ENCODE measurements at places on chromosomes 13 and 19. TPM values are rescaled to one million over a fixed set of nuclear protein-coding genes. Genes with fewer than 3 reads are reported as not detected.

DNA sequence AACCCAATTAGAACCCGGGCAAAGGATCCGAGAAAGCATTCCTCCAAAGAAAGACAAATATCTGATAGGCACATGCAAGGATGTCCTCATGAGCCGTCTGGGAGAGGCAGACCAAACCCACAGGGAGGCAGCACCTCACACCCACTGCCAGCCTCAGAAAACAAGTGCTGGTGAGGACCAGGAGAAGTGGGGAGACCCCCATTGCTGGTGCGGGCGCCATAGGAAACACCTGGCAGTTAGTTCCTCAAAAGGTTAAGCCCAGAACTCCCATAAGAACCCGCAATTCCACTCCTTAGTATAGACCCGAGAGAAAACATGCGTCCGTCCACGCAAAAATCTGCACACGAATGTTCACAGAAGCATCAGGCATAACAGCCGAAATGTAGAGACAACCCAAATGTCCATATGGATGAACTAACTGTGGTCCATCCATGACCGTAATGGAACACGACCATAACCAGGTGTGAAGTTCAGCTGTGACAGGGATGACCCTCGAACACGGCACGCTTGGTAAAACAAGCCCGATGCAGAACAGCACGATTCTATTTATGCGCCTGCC is 7.9 kb downstream of the ZNF787 start:
- DNase-seq: no peak

DNA sequence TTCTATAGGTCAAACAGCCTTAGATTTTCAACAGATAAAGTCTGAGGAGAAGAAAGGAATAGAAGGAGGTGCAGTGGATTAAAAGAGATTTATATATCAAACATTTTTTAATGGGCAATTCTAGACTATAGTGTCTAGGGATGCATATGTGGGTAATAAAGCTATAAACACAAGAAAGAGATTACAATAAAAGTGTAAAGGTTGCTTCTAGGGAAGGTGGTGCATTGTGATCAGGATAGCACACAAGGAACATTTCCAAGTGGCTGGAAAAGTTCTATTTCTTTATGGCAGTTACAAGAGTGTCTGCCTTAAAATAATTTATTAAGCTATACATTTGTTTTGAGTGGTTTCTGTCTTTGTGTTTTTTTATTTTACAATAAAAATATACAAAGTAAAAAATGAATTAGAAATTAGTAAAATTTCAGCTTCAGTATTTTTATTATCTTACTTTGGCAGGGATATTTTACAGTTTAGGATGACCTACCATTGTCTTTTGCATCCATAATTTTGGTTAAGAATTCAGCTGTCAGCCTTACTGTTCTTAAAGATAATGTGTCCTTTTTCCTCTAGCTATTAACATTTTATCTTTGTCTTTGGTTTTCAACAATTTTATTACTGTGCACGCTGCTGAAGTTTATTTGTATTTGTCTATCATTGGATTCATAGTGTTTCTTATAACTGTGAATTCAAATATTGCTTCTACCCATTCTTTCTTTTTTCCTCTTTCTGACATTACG is 221.8 kb downstream of the LACC1 start:
- no peak for DNase-seq

JUND gene
- 65.8 TPM for total RNA-seq

DNA sequence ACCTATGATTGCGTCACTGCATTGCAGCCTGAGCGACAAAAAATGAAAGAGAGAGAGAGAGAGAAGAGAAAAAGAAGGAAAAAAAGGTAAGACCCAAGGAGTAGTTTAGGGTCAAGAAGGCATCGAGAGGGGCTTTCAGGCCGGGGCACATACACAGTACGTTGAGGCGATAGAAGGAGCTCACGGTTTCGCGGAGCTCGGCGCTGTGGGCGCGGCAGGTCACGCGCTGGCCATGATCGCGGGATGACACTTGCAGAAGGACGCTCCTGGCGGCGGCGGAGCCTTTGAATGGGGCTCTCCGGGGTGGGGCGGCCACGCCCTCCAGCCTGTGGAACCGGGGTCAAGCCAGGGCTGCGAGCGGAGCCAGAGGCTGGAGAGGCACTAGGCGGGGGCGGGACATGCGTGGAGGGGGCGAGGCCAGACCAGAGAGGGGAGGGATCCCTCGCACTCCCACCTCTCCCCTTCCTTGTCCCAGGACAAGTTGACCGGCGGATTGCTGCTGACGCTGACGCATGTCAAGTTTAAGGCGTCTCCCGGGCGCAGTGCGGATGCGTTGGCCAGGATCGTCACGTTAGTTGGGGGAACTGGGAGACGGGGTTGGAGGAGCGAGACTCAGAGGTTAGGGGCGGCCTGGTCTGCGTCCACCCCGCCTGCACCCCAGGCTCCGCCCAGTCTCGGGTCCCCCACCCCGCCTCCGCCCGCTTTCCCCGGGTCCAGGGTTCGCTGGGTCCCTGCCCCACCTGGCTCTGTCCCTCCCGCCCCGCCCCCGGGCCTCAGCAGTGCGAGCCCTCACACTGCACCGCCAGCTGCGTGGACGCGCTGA is 6.9 kb downstream of the NPHS1 start:
- no peak for DNase-seq

DNA sequence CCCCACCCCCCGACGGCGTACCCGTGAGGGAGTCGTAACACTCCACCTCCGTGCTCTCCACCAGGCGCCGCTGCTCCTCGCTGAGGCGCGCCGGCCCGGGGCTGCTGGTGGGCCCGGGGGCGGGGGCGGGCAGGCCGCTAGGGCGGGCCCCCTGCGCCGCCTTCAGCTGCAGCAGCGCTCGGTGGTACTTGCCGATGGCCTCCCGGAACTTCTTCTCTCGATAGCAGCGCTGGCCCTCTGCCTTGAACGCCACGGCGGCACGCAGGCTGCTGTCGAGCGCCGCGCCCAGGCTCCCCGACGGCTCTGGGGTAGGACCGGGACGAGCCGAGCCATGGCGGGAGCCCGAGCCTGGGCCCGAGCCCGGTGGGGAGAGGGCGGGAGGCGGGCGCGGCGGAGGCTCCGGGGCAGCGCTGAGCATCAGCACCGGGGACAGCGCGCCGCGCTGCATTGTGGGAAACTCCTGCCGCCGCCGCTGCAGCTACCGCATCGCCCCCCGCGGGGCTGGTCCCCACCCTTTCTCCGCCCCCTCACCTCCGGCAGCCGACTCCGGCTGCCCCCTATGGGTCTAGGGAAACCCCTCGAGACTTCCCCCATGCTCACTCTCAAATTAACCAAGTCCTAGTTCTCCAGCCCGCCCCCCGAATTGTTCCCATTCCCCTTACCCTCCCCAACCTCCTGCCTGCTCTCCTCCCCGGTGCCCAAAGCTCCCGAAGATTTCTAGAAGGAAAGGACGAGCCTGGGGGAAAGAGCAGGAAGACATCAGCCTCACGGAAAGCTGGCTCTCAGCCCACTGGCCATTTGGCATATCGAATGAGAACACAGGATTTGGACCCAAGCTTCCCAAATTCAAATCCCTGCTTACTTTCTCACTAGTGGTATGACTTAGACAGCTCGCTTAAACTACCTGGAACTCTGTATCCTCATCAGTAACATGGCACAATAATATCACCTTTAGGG is at the start of gene TTC9B:
Gene TTC9B (minus strand): TSS at position 451 of the 957 bp plus-strand sequence. CDS start 3 bp downstream, at position 448.
- DNase-seq: peak; percentile 27

ZNF791 gene
- total RNA-seq: 8.6 TPM

DNA sequence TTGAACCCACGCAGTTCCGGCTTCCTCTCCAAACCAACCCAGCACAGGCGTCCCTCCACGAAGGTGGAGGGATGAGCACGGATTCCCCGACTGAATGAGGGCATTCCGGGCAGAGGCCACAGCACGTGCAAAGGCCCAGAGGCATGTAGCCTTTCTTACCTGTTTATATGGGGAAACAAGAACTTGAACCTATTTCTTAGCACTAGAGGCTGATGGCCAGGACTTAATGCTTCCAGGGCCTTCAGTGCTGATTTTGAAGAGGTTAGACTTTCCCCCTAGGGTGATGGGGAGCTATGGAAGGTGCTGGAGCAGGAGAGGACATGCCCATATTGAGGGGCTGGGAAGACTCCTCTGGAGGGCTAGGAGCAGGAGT is 2.0 kb downstream of the MAST3 start:
- no peak for DNase-seq

DNA sequence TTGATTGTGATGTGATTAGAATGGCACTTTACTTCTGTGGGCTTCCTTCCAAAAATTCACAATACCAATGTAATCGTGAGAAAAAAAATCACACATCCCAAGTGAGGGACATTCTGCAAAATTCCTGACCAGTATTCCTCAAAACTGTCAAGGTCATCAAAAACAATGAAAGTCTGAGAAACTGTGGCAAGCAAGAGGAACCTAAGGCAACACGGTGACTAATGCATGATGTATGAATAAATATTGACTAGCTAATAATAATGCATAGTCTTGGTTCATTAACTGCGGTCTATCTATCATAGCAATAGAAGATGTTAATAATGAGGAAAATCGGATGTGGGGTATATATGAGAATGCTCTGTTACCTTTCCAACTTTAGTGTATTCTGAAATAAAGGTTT is 159.0 kb downstream of the RFC3 start:
- DNase-seq: no peak

- no peak for DNase-seq
Observed at GRCh38 chr13:67996101-67996500, 766.0 kb upstream of the PCDH9 start.

TMPRSS9 gene
- total RNA-seq: 0.09 TPM

GRCh38 chr19:812747-813218 is 9.0 kb downstream of the PLPPR3 start:
- no peak for DNase-seq

ATP4A gene
- 0.42 TPM for total RNA-seq

DNA sequence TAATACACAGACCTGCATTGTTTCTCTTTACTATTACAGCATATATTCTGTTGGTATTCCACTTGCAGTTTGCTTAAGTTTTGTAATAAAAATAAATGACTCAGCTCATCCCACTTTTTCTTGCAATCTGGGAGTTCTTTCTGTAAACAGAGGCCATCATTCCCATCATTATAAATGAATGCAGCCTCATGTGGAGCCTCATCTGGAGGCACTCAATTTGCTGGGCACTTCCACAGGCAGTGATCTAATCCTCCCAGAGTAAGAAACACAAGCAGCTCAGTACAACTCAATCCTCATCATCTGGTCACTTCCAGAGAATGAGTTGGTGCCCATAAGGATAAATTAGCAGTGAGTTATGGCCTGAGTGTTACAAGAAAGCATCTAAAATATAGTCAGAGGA is 2801.9 kb downstream of the PCDH9 start:
- DNase-seq: no peak

GRCh38 chr13:23987331-23987894 is 90.1 kb upstream of the C1QTNF9B start:
- no peak for DNase-seq

MBD3L3 gene
- total RNA-seq: 0.24 TPM

DNA sequence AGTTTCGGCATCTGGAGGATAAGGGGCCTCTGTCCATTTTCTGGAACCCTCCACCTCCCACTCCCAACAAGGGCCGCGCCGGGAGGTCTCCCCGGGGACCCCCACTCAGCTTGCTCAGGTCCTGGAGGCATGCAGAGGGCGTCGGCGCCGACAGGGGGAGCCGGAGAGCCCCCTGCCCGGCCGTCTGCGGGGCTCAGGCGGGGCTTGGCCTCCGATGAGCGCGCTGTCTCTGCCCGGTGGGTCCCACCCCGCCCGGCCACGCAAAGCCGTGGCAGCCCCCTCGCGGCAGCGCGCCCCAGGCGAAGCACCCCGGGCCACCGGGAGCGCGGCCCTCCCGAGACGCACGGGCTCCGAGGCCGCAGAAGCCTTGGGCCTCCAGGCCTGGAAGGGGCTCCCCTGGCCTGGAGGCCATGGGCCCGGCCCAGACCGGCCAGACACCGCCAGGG is 149.7 kb upstream of the ZNF536 start:
- no peak for DNase-seq

DNA sequence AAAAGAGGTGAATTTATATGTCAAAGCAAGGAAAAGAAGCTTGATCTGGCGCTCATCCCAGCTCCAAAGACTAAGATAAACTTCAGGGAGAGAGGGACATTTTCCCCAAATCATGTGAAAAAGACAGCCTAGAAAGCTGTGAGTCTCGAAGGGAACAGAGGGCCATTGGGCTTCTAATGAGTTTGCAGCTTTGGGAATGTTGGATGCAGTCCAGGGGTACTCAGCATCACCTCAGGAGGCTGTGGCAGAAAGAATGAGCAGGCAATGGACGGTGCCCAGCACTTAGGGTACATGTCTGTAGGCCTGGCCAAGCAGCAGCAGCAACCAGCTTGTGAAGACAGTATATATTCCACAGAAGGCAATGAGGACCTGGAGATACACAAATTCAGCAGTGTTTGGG is 25.7 kb upstream of the WASF3 start:
- DNase-seq: no peak

GRCh38 chr19:1858412-1859081 is 4.8 kb downstream of the KLF16 start:
- no peak for DNase-seq

DNA sequence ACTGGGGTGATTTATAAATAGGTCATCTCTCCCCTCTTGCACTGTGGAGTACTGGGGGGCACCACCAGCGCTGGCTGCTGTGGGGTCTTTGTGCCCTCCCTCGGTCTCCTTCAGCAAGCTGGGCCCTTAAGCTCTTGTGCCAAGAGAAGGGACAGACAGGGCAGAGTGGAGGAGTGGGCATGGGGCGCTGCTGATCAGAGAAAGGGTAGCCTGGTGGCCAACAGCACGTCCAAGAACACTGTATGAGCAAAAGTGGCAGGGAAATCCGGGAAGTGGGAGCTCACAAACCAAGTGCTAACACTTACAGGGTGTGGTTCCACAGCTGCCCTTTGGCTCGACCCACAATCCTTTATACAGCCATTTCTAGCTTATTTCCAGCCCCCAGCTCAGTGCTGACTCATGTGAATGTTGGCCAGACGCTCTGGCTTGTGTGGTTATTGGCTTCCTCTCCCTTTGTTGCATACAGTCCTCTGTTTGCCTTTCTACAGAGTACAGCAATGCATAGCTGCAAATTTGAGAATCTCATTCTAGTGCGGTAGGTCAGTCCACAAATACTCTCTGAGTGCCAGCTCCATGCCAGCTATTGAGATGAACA is 298.8 kb downstream of the SHISA2 start:
- no peak for DNase-seq

SPACA4 gene
- total RNA-seq: not detected

SERTAD3 gene
- total RNA-seq: 17.6 TPM

DNA sequence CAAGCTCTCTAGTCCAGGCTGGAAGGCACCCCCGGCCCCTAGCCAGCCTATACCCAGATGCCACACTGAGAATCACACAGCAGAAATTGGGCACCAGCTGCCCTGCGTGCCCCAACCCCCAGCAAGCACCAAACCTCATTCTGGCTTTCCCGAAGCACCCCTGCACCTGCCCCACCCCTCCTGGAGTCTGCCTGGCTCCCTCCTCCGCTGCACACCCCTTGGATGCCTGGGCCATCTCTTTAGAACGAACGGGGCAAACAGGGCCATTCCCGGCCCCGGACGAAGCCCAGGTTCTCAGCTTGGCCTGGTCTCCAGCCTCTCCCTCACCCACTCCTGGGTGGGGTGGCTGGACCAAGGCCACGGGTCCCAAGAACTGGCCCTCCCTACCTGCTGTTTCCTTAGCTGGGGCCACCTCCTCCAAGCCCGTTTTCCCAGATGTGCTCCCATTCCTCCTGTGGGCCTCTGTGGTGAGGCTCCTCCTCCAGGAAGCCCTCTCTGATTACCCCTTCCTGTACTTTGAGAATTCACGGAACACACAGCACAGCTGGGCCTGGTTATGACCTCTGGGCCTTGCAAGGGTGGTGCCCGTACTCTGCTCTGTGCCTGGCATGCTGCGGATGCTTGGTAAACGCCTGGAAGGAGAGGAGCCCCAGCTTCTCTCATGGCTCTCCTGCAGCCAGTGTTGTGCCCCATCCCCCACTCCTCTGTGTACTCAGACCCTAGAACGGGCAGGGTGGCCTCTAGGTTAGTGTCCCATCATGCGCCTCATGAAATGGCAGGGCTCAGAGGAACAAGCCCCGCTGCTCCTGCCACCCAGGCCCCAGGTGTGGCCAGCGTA is 21.4 kb downstream of the CEBPG start:
- no peak for DNase-seq

ALOX5AP gene
- 77.1 TPM for total RNA-seq
